ENCODE measurements at places on chromosomes 2 and 18.

- DNase-seq, result no peak
Measured at GRCh38 chr2:85714841-85715240, 20.7 kb downstream of the GNLY start.

GRCh38 chr2:226726546-226726945 lies 73.1 kb downstream of the IRS1 start:
- no peak for DNase-seq

DNA sequence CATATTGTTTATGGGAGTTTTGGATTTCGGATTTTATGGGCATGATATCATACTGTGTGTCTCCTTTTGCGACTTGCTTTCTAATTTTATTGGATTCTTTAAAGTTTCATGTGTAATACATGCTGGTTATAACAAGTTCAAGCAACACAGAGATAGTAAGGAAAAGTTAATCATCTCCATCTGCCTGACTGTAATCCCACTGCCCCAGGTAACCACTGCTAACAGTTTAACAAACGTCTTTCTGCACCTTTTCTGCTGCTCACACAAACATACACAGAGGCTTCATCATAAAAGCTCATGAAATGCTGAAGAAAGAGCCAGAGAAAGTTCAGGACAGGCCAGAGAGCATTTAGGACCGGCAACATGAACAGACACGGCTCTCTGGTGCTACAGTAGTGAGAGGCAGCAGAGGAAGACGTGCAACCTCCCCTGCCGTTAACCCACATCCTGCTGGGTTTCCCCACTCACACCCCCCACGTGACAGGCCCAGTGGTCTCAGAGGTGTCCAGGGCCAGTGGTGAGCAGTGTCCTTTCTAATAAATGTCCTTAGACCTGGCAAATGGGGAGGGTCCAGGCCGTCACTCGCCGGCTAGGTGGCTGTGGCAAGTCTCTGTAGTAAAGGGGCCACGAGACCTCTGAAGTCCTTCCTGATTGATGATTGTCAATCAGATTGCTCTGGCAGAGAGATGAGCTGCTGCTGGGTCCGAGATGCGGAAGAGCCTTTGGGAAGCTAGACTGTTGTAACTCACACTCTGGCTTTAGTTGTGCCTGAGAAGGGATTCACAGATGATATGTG lies 43.0 kb upstream of the SLC1A4 start:
- DNase-seq, result no peak

GRCh38 chr2:213107728-213108127 lies 43.7 kb downstream of the IKZF2 start:
- no peak for DNase-seq

DNA sequence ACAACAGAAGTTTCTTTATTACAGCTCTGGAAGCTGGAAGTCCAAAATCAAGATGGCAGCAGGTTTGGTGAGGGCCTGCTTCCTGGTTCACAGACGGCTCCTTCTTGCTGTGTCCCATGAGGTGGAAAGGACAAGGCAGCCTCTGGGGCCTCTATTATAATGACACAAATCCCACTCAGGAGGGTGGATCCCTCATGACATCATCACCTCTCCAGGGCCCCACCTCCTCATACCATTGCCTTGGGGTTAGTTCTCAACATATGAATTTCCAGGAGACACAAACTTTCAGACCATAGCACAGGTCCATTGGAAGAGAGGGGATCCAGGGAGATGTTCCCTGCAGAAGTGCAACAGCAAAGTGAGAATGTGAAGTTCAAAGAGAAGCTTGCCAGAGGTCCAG lies 202.8 kb downstream of the TFCP2L1 start:
- no peak for DNase-seq

DNA sequence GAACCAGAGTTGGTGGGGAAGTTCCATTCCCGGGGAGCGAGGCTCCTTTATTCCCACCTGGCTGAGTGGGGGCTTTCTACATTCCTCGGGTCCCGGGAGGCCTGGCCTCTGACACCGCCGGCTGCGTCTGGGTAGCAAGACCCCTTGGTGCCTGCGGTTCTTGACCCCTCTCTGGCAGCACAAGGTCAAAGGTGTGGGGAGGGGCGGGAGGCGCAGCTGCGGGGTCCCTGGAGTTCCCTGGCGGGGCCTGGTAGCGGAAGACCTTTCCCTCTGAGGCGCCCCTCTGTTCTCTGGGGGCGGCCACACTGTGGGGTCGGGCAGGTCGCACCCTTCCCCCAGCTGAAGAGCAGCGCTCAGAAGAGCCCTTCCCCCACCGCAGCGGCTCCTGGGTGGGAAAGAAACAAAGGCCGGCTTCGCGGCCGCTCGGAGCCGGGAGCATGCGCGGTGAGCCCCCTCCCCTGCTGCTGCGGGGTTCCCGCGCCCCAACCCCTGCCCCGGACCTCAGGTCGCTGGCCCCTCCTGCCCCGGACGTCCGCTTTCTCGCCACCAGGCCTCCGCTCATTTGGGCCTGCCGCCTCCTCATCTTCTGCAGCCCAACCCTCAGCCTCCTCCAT lies 146.3 kb downstream of the ANKRD44 start:
- DNase-seq, result no peak

DNA sequence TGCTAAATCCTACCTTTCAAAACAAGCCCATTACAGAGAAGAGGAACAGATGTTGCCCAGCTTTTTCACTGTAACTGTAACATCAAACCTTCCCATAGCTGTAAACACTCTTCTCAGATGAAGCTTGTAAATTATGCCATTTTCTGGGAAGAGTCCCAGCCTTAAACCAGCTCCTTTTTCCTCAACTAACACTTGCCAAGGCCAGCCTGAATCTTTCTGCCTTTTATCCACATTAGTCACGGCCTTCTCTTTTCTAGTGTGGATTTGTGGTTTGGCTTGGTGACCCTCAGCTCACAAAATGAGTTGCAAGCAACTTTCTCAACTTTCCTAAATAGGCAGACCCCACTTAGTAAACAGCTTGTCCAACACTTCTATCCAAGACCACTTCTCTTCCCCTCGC lies 90.2 kb downstream of the CABLES1 start:
- DNase-seq, result no peak

DNA sequence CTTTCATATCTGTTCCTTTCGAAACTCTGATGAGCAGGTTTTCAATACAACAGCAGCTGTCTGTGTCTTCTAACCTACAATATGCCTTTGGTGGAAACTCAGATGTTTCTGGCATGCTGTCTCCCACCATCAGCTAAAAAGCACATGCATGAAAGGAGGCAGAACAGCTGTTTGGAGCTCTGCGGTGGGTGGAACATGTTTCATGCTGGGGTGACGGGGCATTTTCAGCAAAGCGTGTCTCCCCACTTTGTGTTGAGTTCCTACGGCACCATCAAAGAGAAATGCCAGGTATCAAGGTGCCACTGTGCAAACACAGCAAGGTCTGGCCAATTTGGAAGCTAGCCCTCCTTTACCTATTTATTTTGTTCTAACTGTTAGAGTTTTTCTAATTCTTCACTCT lies 290.1 kb downstream of the CLIP4 start:
- no peak for DNase-seq

- DNase-seq, result no peak
Measured at GRCh38 chr2:55224761-55225261, 7.3 kb downstream of the CLHC1 start.

DNA sequence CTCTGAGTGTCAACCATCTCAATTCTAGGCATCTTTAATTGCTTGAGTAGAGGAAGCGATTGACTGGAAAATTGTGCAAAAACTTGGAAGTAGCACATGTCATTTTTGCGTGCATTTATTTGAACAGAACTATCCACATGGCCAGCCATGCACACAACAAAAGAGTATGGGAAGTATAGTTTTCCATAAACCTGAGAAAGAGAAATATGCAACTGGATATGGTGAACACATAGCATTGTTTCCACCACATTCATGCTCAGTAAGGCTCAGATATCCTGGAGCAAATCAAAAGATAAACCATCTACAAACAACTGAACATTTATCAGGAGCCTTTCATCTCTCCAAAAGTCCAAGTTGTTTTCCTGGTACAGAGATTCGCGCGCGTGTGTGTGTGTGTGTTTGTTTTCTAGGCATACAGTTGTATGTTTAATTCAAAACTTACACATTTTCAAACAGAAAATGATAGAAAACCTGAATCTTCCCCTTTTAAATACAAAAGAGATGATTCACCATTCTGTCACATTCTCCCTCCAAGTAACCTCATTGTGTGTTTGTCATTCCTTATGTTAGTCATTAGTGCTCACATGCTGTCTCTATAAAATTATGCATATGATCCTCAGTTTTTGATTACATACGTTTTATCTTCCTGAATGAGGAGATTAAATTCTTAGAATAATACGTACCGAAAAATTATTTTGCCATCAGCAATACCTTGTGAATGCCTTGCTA lies 780.4 kb upstream of the NRXN1 start:
- no peak for DNase-seq

- DNase-seq, result no peak
Measured at GRCh38 chr2:119304847-119305246, 61.8 kb downstream of the C2orf76 start.

DNA sequence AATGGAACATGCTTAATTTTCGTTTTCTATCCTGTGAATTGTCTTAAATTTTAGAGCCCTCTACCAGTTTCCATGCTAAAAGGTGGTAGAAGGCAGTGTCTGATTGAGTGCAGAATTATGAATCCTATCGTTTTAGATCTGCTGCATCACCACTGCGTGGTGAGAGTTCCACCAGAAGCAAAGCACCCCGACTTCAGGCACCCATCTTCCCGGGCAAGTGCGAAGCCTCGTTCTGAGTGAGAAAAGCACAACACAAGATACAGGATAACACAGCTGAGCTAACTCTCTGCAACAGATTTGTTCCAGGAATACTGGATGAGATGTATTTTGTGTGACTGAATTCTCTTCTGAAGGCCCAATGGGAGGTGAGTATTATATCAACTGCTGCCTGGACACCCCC lies 471.5 kb downstream of the EIPR1 start:
- DNase-seq, result no peak

GRCh38 chr18:59268127-59268720 lies 5.0 kb downstream of the RAX start:
- DNase-seq, result no peak

DNA sequence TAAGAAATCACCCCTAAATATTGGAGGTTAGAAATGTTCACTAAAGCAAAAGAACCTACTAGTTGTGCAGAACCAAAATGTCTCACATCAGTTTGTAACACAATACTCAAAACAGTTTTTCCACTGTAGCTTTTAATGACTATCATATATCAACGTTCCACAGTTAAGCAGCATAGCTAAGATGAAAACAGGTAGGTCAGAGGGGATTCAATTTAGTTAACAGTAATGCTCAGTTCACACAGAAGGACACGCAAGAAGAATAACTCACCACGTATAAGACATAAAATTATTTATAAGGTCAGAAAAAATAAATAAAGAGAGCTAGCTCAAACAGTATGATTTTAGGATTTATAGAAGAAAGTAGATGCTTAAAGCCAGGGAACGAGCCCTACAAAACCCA lies 118.9 kb upstream of the CCDC150 start:
- DNase-seq, result no peak

DNA sequence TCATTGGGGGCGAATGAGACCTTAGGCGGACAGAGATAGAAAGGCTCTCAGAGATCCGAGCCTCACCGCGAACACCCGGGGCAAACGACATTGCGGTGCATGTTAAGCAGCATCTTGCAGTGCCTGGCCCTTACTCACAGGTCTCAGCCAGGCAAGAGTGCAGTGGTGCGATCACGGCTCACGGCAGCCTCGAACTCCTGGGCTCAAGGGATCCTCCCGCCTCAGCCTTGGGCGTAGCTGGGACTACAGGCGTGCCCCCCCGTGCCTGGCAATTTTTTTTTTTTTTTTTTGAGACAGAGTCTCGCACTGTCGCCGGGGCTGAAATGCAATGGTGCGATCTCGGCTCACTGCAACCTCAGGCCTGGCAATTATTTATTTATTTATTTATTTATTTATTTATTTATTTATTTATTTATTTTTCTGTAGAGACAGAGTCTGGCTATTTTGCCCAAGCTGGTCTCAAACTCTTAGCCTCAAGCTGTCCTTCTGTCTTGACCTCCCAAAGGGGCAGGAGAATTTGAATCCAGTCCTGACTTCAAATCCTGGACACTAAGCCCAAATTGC lies 1.3 kb downstream of the LAMA3 start:
- no peak for DNase-seq

GRCh38 chr18:34697233-34697632 lies 12.9 kb upstream of the DTNA start:
- no peak for DNase-seq

DNA sequence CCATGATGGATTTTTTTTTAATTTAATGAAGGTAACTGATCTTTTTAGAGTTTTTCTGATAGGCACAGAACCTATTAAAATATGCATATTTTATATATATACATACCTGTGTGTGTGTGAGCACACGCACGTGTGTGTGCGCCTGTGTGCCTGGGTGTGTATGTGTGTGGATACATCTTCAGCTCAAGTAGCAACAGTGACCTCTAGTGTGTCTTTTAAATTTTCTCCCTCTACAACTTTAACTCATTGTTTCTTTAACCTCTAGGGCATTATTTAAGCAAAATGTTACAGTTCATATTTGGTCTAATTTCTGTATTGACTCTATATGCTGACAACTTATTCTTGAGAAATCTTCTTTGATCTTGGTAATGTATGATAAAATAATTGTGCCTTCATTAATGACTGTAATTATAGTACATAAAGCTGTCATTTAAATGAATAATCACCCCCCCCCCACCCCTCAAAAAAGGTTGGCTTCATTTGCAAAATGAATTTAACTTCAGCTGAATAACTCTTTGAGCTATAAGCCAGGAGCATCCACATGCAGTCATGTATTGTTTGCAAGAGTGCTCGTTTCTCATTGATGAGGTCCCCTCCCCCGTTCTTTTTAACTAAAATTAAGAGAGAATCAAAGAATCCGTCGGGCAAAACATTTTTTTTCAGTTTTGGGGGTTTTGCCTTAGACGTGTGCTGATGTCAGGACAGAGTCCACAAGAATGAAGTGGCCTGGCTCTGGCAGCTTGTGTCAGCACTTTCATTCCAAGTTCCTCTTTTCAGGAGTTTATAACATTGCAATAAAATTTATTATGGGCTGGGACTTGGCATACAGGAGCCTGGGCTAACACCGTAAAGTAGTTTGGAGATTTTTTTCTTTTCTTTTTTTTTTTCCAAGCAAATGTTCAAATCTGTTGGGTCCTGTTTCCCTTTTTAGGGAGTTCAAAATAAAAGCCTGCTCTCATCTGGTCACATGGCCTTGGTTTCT lies 80.0 kb downstream of the ETAA1 start:
- DNase-seq, result peak; percentile 10

GRCh38 chr18:8785855-8786482 lies 80.6 kb downstream of the MTCL1 start:
- no peak for DNase-seq

GRCh38 chr18:54260396-54261072 lies 8.8 kb upstream of the POLI start:
- no peak for DNase-seq

GRCh38 chr18:68284236-68284780 lies 430.6 kb downstream of the TMX3 start:
- DNase-seq, result no peak
